Osteocyte (in vitro differentiated cells): ENCODE measurements at places on chromosomes 1 and 21. TPM values are rescaled to one million over a fixed set of nuclear protein-coding genes. Genes with fewer than 3 reads are reported as not detected.

GRCh38 chr1:201608635-201609395 is 69.9 kb downstream of the NAV1 start:
- no peak for DNase-seq

Gene CFHR1
- total RNA-seq, result not detected in 2 replicates

- DNase-seq, result no peak
Observed at GRCh38 chr1:29800522-29800956, 564.2 kb downstream of the PTPRU start.

- no peak for DNase-seq
Observed at GRCh38 chr1:106681939-106682522, 374.4 kb upstream of the PRMT6 start.
